ENCODE measurements at places on chromosomes 2 and 18.

DNA sequence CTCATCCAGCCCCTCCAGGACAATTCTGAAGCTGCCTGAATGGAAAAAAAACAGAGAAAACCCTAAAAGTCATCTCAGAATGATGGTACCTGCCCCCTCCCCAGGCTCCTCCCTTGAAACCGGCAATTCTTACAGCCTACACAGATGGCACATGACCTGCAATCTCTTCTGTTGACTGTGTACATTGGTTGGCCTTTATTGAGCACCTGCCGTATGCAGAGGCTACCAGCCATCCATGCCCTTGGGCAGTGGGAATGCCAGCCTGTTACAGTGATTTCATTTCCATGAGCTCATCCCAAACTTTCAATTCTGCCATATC, 57.1 kb downstream of the EMX1 start:
- no peak for DNase-seq

DNA sequence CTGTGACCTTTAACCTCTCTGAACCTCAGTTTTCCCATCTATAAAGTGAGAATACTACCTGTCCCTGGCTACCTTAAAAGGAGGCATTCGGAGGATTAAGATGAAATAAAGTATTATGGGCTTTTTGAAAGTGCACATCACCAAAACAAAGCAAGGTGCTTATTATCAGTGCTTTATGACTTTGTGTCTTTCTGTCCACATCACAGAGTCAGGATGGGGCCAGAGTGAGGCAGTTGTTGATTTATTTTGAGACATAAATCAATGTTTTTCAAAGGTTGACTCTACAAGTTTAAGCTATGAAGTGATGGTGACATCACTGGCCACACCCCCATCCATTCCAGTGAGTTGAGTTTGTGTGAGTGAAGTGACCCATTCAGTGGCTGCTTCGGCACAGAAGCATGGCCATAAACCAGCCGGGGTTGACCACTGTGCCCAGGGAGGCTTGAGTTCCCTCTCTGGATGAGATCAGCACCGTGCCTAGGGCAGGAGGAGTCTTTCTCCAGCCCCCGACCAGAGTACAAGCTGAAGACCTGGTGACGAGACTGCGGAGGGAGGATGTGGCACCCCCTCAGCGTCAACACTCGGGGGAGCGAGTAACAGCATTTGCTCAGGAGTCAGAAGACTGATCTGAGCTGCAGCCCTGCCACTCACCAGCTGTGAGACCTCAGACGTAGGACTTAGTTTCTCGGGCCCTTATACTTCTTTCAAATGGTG, 89.0 kb upstream of the PPP1CB start:
- DNase-seq = no peak

DNA sequence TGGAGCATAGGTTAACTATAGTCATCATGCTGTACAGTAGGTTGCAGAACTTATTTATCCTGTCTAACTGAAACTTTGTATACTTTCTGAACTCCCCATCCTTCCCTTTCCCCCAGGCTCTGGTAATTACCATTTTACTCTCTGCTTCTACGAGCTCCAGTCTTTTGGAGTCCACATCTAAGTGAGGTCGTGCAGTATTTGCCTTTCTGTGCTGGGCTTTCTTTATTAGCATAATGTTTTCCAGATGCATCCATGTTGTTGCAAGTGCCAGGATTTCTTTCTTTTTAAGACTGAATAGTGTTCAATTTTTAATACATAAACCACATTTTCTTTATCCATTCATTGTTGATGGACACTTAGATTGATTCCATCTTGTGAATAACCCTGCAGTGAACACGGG, 464.1 kb downstream of the TGIF1 start:
- no peak for DNase-seq

GRCh38 chr2:71941726-71942525, 205.7 kb downstream of the CYP26B1 start:
- DNase-seq = peak; percentile 1

GRCh38 chr2:70887550-70888246, 48.0 kb upstream of the ATP6V1B1 start:
- peak; percentile 53 for DNase-seq

DNA sequence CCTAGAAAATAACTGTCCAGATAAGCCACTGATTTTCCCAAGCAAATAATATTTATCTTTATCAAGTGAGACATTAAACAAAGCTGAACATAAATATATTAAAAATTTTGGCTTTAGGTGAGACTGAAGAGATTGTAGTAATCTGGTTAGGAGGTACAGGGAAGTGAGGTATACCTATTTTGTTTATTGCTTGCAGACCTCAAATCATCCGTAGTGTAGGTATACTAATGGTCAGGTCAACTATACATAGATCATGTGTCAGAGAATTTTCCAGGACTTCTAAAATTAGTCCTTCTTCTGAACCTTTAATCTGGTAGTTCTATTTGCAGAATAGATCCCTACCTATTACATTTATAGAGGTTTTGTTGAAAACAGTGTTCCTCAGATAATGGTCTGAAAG, 41.5 kb downstream of the SP140 start:
- no peak for DNase-seq

DNA sequence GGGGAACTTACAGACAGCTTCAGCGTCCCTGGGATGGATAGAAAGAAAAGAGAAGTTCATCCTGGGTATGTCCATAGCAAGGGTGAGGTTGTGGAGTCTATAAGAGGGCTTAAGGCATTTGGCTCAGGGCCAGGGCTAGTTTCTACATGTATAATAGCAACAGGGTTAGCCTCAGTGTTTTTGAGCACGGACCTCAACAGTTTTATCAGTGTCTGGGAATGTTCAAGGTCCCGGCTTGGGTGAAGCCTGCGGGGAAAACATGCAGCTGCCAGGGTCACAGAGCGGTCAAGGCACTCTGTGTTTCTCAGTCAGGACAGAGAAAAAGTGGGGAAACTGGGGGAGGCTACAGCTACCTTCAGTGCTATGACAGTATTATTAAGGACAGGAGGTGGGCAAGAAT, 427.7 kb upstream of the HS6ST1 start:
- DNase-seq = no peak

DNA sequence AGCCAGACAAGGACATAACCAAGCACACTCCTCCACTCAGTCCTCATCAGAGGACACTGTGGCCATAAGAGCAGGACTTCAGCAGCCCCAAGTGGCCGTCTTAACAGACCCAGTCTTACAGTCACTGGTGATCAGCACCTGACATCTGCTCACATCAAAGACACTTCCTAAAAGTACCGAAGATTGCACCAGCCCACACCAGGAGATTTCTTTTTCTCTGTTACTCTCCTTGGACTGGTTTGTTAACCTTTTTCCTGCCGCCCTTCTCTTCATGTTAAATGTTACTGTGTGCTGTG, 44.1 kb downstream of the MRPS5 start:
- no peak for DNase-seq

DNA sequence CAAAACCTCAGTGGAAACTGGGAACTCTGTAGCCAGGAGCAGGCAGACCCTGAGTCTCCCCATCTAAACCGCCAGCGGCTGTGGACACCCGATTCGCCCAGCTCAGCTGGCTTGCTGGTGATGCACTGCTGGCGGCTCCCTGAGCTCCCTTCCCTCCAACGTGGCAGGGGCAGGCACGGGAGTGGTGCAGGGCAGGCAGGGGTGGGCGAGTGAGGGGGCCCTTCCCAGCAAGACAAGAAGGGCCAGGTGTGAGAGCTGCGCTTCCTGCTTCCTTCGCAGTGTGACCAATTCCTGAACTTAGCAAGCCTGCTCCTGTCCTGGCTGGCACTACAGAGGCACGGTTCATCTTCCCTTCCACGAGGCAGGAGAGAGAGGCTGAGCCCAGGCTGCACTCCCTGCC, 12.3 kb upstream of the SEMA4C start:
- no peak for DNase-seq

DNA sequence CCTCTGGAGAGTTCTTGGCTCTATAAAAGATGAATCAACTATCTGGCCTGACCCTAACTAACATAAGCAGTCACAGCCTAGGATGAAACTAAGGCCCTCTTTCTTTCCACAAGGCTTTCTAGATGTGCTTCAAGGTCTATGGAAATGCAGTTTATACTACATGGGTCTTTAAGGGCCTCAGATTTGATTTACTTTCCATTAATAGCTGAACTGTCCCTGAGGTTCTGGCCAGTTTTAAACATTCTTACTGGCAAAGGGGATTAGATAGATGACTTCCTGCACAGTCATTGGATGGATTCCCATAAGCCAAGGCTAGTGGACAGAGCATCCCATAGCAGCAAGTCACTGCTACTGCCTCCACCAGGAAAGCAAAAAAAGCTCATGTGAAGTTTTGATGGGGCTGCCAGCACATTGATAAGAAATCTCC, 38.1 kb upstream of the LCLAT1 start:
- DNase-seq = no peak

DNA sequence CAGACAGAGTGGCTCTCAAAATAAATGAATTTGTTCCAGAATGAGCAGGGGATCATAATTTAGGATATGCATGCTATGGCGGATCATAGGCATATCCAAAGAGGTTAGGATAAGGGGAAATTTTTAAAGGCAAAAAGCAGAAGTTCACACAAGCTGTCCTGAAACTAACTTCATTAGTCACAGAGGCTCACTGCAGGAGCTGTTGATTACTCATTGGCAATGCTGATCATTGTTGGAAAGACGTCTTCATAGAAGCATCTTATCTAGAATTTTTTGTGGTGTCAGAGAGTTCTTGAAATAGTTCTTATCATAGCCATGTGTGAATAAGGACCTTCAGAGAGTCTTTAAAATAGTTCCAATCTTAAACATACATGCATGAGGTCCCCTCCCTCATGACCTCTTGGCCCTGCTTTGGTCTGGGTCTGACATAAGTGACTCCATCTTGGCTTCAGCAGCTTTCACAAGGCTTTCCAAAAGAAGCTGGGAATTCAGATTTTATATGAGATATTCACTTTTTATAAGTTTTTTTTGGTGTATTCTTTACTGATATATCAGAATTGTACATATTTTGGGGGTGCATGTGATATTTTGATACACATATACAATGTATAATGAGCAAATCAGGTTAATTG, 7.5 kb upstream of the CCDC195 start:
- no peak for DNase-seq

DNA sequence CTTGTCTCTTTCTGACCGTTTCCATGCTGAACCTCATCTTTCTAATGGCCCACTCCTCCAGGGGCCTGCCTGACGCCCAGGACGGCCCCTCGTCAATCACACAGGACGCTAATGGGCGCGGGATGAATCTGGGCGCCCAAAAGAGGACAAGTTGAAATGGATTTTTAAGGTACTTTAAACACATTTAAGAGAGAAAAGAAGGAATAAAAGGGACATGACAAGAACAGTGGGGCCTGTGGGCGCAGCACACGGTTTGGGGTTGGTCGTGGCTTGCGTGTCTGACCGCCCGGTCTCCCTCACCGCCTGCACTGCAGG, 607 bp upstream of the UBE2F start:
- DNase-seq = no peak

GRCh38 chr2:167480232-167480985, 592.1 kb downstream of the XIRP2 start:
- no peak for DNase-seq

DNA sequence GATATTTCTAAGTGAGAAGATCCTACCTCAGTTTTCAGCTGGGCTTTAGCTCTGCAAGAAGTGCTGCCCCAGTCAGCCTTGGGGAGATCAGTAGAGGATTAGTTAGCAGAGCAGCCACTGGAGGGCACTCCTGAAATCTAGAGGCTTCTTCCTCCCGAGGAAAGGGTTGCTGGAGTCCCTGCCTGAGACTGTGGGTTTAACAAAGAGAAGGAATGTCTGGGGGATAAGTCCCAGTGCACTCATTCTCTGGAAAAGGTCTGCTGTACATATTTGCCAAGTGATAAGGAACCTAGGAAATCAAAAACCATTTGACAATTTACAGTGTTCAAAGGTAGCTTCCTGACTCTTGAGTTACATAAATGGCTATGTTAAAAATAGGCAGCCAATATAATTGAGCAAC, 207.2 kb downstream of the SLC8A1 start:
- peak; percentile 79 for DNase-seq

DNA sequence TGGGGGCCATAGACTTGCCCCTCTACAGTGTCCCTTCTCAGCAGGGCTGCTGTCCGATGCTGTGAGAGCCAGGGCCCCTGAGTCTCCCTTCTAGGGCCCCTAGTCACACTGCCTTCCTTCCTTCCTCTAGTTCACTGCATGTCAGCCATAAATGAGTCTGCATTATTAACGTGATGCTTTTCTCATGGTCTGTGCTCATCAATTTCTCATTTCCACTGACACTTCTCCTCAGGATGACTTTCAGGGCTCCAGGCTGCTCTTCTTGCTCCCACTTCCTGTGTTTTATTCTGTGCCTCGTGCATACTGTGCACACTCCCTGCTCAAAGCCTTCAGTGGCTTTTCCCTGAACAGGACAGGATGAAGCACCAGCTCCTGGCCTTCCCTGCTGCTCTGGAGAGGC, 146.5 kb downstream of the FAM210A start:
- no peak for DNase-seq

GRCh38 chr2:17181051-17181752, 337.0 kb downstream of the RAD51AP2 start:
- DNase-seq = peak; percentile 84

DNA sequence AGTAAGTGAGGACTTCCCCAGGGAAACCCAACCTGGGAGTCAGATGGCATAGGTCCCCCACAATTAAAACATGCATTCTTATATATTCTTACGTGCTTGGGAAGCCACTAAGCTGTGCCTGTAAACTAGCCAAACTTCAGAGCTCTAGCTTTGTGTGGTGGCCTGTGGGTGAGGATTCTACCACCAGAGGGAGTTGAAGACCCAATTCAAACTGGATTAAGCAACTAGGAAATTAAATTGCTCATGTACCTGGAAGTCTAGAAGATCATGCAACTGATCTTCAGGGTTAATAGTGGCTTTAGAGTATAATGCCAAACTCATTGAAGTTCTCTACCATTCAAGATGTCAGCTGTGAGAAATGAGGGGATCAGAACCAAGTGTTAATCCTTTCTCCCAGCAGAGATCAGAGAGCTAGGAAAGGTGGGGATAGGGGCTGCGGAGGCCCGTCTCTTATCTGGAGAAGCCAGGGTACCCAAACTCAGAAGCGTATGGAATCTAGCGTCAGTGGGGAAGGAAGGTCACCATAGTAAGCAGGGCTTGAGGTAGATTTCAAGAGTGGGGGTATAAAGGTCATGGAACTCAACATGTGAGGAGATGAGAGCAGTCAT, 53.2 kb upstream of the CCDC85A start:
- DNase-seq = peak; percentile 75

GRCh38 chr2:178947006-178947405, 102.9 kb downstream of the CCDC141 start:
- no peak for DNase-seq

DNA sequence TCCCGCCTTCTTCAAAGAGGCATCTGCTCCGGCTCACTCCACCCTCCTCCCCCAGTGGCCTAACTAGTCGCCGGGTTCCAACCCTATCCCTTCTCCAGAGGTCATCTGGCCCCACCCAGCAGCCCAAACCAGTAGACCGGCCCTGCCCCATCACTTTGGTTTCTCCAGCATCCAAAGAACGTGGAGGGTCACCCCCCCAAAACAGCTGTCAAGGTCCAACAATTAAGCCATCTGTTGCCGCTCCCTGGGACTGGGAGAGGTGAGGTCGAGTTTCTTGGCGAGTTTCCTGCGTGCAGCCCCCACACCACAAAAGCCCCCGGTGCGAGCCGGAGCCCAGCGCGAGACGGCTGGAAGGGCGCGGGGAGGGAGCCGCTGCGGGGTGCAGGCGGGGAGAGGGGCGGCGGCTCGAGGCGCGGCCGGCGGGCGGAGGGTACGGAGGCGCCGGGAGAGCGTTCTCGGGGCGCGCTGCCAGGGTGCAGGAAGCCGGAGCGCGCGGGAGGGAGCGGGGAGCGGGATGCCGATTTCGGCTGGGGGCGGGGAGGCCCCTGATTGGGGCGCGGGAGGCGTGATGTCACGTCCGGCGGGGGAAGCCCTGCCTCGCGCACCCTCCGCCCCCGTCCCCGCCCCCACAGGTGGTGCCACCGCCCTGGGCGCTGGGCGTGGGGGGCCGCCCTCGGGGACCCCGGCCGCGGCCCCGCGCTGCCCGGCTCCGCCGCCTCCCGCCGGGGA, 571 bp upstream of the GPC1 start:
- DNase-seq = peak; percentile 85

Data from NCI-H2081 (cell line).